Midbrain (tissue), 1 donor: ENCODE measurements at places on chromosomes 1 and 21.

DNA sequence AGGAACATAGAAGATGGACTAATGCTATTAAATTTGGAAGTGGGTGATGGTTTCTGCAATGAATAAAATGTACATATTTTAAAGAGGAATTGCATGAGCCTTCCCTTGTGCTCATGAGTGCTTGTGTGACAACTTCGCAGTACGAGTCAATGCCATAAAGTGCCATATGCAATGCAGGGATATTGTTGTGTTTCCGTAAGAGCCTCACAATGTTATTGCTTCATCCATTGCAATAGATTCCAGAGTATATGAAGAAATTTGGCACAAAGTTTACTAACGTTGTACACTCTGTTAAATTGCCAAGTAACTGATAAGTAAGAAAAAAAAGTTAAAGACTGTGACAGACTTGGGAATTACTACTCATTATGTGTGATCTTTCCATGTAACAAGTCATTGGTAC, 22.3 kb downstream of the BTG3 start:
- no peak for DNase-seq

DNA sequence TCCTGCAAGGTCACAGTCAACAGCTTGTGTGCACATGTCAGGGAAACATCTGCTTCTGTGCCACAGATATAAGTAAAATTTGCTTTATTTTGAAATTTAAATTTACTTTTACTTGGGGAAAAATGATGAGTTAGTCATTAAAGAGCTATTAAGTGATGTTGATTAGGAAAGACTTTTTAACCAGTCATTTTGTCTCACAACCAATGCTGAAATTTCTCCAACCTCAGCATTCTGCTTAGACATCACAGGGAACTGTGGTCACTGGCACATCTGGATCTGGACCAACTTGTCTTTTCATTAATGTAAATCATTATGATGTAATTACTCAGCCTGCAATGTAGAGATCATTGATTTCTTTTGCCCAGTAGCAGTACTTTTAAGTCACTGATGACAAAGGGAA, 301.0 kb downstream of the TTLL7 start:
- DNase-seq = no peak

- no peak for DNase-seq
Observed at GRCh38 chr1:153750026-153750995, 22.5 kb downstream of the INTS3 start.

DNA sequence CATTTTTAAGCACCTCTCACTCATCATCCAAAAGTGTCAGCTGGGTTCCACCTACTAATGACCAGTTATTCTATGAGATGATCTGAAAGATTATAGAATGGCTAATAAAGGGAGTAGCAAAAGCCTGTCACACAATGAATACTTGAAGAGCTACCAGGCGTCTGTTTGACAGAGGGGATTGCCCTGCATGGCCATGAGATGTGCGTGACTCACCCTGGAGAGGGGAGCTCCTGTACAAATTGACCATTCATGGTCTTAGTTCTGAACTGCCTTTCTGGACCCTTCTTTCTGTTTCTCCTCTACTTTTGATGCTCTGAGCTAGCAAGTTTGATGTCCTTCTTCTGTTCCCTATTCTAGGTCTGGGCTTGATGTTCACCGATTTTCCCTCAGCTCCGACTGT, 85.2 kb upstream of the ABCD3 start:
- DNase-seq = no peak

GRCh38 chr1:204194771-204195170, 1.5 kb downstream of the KISS1 start:
- no peak for DNase-seq

DNA sequence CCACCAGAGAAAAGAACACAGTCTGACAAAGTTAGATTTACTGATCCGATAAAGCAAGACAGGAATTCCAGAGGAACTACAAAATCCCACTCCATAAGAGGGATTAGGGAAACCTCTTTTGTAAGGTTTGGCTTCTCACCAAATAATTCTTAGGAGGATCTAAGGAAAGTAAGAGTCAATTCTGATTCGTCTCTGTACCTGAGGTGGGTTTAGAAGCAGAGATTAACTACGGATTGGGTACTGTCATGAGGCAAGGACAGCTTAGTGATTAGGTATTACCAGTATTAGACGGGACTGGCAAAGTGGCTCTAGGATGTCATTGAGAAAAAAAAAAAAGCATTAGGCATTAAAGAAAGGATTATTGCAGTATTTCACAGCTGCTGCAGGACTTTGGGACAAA, 371.7 kb upstream of the BRINP3 start:
- DNase-seq = no peak

DNA sequence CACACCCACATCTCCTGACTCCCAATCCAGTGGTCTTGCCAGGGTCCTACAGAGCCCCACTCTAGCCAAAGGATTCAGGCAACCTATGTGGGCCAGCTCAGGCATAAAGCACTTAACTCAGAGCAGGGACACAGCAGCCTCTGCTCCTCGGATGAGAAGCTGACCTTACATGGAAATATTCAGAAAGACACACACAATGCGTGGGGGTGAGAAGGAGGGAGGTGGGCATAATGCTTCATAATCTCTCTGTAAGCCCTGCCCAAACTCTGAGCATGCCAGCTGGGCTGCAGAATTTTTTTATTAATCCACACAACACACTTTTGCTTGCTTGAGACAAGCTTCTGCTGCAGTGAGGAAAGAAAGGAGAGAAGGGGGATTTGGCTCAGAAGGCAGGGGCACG, 21.6 kb downstream of the KCND3 start:
- no peak for DNase-seq

- DNase-seq = no peak
Observed at GRCh38 chr1:248825573-248825908, 174 bp downstream of the SH3BP5L start.

- no peak for DNase-seq
Observed at GRCh38 chr1:224867715-224868114, 61.8 kb upstream of the DNAH14 start.

- no peak for DNase-seq
Observed at GRCh38 chr1:152745289-152745704, 12.5 kb upstream of the KPRP start.

DNA sequence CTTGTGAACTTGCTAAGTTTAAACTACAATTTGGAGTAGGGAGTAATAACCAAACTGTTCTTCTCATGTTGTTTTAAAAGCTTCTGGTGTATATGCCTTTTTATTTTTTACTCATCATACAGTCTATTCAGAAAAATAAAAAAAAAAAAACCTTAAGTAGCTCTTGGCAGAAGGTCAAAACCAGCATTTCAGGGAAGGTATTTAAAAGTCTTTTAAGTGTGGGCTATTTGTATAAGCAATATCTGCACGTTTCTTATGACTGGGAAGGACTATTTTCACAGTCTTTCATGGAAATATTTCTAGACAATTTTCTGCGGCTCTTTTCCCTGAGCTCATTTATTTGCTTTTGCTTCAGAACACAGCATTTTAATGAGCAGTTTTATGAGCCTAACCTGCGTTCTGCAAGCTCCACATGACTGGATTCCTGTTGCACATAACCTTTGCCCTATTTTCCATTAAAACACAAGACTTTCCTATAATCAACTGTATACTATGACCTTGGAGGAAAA, 60.9 kb upstream of the C1orf105 start:
- DNase-seq = no peak

- no peak for DNase-seq
Observed at GRCh38 chr1:244304156-244304555, 147.6 kb downstream of the ADSS2 start.

DNA sequence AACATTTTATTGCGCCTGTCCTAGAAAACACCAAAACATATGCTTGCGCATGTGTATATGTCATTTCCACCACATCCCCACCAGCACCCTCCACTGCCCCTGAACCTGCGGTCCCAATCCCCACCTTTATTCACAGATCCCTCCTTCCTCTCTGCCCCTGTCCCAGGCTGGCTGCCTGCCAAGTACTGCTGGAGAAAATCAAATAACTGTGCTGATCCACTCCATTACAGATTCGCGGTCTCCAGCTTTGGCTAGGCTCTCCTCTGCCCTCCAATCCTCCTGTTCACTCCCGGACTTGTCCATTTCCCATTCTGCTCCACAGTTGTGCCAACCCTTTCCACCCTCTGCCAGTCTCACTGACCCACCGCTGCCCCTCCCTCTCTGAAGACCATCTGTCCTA, 59.3 kb upstream of the GJB5 start:
- DNase-seq = no peak

DNA sequence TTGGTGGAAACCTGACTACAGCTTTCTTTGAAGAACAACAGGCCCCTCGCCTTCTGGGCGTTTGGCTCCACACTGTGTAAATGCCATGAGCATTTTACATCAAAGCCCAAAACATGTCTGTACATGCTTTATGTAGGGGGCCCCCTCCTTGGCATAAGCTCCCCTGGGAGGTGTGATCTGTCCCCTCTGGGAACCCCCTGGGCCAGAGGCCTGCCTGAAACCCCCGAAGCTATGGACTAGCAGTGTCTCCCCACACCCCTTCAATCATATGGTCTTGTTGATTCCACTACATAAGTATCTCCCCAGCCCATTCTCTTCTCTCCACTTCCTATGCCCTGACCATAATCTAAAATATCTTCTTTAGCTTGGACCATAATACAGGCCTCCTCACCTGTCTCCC, 241.5 kb downstream of the C1orf94 start:
- no peak for DNase-seq

DNA sequence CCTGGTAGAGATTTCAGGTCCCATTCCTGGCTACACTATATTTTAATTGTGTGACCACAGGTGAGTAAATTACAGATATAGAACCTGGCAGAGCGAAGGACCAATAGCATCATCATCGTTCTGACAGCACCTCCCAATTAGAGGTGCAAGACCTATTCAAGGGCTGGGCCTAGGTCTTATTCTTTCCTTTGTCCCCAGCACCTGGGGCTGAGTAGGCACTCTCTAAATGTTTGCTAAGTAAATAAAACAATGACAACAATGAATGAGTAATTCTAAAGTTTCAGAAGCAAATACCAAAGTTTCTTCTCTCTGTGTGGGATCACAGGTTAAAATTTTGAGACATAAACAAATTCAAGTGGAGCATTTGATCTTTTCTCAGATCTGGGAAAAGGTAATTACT, 32.7 kb downstream of the BEND5 start:
- DNase-seq = no peak

DNA sequence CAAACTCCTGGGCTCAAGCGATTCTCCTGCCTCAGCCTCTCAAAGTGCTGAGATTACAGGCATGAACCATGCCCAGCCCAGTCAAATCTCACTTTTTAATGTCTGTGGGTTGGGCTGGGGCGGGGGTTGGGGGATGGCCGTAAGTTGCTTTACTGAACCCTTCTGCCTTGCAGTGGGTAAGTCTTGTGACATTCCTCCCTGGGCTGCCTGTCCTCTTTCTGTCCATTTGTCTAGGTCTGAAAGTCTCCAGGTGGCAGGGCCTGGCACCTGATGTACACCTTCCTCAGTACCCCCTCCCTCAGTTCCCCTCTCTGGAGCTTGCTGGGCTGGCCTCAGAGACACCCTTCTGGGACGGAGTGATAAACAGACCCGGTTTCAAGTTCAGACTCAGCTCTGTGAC, 13.3 kb downstream of the ZNF362 start:
- no peak for DNase-seq

DNA sequence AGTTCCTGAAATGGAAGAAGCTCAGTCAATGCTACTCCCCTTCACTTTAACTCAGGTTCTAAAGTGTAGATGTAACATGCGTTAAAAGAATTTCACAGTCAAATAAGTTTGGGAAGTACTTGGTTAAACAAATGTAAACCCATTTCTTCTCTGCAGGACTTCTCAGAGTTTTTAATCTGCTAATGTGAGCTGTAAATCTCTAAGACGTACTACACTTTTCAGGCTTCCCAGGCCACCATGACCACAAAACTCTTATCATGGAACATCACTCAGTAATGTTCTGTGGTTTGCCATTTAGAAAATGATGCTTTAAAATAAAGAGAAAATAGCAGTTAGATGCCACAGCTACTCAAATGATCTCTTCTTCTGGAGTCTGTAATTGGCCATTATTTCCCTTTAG, 104.3 kb downstream of the HHIPL2 start:
- DNase-seq = no peak

DNA sequence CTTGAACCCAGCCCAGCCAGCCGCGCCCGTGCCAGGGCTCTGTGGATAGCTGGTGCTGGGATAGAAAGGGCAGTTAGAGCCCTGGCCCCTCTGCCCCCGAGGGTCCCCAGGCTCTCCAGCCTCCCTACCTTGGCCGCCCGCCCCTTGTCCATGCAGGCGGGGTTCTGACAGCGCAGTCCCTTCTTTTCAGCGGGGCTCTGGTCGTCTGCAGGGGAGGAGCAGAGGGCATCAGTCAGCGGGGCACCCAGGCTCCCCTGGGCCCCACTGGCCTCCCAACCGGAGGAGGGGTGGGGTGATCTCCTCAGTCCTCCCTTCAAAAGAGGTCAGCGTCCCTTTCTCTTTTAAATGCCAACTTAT, 4.9 kb upstream of the PLEKHG5 start:
- no peak for DNase-seq

DNA sequence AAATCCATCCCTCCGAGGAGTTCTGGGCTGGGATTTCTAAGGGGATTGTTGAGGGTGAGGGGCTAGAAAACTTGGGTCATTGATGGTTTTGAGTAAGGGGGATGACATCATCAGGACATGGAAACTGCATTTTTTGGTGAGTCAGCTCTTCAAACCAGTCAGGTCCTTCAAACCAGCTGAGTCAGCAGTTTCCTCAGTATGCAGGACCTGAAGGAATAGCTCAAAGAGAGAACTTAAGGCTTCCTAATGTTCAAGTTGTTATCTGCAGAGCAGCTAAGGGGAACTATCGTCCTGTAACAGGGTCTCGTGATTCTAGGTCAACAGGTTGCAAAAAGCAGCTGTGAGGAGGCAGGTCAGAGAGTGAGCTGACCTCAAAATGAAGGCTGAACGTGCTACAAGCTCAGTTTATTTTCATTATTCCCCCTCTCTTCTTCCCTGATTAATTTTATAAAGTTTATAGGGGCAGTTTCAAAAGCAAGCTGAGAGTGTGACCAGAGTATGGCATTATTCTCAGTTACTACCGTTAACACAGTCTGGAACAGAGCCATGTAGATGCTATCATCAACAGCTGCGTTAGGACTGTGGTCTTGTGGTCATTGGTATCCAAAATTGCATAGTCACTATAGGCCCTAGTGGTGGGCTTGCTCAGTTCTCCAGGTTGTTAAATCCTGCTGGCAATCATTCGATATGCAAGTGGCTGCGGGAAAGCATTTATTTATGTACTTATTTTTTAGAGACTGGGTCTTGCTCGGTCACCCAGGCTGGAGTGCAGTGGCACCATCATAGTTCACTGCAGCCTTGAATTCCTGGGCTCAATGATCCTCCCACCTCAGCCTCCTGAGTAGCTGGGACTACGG, 10.7 kb upstream of the SDC3 start:
- DNase-seq = no peak

GRCh38 chr1:12369258-12369657, 139.4 kb downstream of the VPS13D start:
- no peak for DNase-seq

- no peak for DNase-seq
Observed at GRCh38 chr1:210262167-210262896, 29.7 kb downstream of the SERTAD4 start.

DNA sequence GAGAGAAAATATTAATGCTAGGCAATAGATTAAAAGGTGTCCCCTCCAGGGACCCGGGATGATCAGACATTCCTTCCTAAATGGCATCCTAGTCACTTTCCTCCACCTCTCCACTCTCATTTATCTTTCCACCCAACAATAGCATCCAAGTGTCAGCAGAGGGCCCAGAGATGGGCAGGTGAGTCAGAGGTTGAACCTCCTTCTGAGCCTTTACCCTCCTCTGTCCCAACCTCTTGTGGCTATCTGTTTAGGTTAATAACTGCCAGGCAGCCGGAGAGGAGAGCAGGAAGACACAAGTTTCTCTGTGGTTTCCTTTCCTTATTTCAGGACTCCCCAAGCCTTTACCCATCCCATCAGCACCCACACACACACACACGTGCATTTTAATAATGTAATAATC, 4.1 kb downstream of the GJA5 start:
- no peak for DNase-seq
